Ascending aorta (tissue), 2 donors: ENCODE measurements at places on chromosomes 1 and 21. TPM values are rescaled to one million over a fixed set of nuclear protein-coding genes. Genes with fewer than 3 reads are reported as not detected.

DNA sequence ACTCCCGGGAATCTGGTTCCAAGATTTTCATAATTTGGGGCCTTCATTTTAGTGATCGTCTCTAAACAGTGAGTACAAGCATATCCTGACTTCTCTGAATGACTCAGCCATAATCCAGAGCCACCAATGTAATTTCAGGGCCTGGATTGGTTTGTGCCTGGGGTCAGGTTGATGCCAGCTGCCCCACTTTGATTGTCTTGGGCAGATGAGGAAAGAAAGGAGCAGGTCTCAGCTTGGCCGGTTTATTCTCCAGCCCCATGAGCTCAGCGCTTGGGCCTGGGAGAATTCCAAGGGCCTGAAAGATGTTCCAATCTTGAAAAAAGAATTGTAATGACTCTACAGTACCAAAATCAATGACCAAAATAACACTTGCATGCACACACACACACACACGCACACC lies 71.2 kb upstream of the ECE1 start:
- DNase-seq: no peak

- DNase-seq: no peak
These were observed 6.1 kb downstream of the HSPA13 start for GRCh38 chr21:14376854-14377253.

DNA sequence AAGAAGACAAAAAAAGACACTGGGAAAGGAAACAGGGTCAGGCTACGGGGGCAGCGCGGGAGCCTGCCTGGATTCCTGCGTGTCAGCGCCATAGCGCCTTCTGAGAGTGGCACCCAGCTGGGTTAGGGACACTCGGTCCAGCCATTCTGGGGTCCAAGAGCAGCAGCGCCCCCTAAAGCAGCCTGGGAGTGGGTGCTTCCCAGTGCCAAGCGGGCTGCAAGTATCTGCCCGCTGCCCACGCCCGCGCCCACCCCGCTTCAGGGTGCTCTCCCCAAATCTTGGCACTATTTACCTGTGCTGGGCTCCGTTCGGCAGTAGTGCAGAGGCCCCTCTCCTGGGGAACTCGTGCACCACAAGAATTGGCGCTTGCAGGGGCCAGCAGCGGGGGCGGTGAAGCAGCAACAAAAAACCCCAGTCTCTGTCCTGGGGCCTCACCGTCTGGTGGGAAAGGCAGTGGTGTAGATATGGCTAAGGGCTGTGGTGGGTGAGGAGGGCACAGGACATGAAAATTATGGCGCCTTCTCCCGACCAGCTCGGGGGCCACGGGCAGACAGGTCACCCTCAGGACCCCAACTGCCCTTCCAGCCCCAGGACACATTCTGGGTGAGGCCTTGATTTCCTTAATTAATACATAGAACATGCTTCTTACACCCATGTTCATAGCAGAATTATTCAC lies 24.1 kb upstream of the LBR start:
- DNase-seq: no peak

- peak; percentile 89 for DNase-seq
These were observed 160.9 kb upstream of the UBE2U start for GRCh38 chr1:64042331-64043100.

- no peak for DNase-seq
These were observed 24.6 kb downstream of the DMAP1 start for GRCh38 chr1:44237721-44238457.

DNA sequence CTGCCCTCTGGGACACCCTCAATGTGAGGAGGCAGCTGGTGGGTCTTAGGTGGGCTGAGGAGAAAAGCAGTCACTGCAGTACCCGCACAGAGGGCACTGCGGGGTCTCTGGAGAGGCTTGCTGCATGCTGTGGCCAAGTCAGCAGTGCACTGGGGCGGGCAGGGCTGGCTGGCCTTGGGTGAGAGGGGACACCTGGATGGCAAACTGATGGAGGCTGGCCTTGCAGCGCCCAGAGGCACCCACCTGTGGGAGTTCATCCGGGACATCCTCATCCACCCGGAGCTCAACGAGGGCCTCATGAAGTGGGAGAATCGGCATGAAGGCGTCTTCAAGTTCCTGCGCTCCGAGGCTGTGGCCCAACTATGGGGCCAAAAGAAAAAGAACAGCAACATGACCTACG lies 3.2 kb downstream of the ELF3 start:
- no peak for DNase-seq

DNA sequence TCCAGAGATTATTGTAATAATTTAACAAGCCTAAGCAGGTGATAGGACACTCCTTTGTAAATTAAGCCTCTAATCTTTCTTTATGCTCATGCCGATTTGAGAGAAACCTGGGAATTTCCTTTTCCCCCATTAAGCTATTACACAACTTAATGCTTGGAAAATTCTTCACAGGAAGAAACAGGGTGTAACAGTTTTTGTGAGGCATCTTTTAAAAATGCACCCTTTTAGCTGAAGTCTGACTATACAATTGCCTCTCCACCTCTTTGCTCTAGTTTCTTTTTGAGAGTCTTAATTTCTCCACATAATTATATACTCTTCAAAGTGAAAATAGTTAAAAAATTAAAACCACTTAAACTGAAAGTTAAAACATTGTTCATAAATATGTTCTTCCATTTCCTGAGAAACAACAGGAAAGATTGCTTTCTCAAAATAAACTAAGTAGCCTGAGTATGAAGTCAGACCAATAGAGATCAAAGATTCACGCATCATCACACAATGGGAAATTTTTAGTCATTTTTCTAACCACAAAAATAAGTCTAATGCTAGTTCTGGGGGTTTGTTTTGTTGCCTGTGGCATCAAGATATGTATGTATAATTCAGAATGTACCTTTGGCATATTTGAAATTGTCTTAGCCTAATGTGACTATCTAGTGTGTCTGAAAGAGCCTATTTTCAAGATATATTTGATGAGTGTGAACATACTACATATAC lies 34.7 kb downstream of the LRRC8D start:
- DNase-seq: no peak

DNA sequence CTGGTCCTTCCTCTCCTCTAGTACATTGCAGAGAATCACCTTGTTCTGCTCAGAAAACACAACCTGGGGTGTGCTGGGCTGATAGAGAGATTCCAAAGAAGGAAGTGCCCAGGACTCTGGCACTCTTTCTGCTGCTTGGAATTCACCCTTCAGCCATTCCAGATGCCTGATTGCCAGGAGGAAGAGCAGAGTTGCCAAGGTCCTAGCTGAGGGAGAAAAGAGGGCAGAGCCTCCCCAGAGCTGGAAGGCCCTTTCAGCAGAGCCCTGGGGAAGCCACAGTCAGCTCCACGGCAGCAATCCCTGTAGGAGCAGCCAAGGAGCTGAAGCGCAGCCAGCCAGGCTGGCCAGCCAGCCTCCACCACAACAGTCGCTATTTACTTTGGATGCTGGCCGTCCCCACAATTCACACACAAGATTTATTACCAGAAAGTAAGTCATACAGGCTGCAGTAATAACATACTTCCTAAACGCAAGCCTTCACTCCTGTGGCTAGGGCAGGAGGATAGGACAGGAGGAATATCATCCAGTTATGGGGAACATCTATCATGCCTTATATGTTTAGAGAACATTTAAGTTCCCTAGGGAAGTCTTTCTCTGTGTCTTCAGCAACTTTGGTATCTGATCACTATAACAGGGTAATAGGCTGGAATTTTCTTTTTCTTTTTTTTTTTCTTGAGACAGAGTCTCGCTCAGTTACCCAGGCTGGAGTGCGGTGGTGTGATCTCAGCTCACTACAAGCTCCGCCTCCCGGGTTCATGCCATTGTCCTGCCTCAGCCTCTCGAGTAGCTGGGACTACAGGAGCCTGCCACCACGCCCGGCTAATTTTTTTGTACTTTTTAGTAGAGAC lies 36.6 kb upstream of the SLC44A3 start:
- DNase-seq: peak; percentile 66

GRCh38 chr1:179153217-179153616 lies 71.3 kb downstream of the TOR3A start:
- DNase-seq: no peak

DNA sequence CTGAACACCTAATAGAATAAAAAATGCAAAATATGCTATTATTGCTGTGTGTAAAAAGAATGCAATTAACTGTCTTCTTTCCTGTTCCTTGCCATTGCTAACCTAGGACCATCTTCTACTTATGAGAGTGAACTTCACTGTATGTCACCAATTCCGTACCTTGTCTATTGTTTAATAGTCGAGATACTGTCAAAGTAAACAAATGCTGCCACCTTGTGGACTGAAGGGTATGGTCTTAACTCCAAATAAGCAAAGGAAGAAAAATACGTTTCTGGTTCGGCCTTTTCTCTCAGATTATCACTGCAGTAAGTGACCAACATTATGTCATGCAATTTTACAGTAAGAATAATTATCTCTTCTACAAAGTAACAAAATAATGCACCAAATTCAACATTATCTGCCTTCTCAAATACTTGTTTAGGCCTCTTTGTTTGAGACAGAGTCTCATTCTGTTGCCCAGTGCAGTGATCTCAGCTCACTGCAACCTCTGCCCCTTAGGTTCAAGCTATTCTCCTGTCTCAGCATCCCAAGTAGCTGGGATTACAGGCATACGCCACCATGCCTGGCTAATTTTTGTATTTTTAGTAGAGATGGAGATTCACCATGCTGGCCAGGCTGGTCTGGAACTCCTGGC lies 133.4 kb downstream of the COP1 start:
- DNase-seq: no peak

- no peak for DNase-seq
These were observed 57.3 kb downstream of the SDCCAG8 start for GRCh38 chr1:243312952-243313634.

DNA sequence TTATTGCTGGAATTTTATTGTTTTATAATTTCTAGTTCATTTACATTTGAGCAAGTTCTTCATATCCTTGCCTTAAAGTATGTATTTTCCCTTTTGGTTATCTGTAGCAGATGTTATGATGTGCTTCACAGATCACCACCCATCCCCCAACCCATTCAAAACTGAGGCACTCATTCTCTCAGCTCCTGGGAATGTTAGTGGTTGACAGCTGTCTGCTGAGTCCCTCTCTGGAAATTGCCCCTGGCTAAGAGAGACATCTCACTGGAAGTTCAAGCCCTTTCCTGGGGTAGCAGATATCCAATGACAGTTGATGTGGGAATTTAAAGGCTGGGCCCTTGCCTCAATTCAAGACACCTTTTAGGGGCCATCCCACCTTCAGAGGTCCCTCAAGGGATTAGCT lies 4.3 kb upstream of the DPYD start:
- no peak for DNase-seq

- DNase-seq: no peak
These were observed 36.7 kb upstream of the DIP2A start for GRCh38 chr21:46421756-46422555.

DNA sequence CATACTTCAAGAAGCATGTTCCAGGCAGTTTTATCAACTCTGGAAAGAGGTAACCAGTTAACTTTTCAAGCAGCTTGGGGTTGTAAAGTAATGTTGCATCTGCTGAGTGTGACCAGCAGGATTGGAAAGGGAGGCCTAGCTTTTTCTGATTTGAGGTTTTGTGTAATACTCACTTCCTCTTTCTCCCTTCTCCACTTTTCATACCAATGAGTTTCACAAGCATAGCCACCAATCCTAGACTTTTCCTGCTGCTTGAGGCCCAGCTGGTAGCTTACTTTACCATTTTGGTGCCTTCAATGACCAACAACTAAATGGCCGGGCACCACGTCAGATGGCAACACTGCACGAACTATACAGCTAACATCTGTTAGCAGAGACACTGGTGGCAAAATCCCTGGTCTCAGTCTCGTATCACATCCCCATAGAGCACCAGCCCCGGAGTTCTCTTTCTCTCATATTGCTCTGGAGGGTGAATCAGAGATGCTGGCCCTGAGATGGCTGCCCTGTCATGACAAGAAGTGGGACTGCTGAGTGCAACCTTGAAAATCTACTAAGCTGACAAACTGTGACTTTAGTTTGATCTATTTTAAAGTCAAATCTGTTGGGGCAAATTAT lies 14.8 kb upstream of the GPR88 start:
- DNase-seq: no peak

DNA sequence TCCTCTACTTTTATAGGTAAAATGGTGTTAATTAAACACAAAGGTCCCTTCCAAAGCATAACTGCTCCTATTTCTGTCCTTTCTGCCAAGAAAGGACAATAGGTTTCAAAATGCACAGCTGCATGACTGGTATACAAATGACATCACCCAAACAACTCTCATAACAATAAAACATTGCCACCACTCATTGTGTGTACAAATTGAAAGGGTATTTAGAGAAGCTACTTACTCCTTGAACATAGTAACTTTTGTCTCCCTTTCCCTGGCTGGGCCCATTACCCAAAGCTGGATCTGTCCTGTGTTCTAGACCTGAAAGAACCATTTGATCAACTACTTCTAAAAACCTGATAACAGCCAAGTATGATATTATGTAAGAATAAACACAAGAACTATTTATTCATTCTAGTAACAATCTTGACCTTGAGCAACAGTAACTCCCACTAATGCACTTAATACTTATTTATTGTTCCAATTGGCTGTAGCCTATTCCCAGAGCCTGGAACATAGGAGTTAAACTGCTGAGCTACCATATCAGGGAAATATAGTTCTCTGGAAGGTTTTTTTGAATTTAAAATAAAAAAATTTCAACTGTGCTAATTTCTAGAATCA lies 38.2 kb downstream of the TTLL7 start:
- no peak for DNase-seq

DNA sequence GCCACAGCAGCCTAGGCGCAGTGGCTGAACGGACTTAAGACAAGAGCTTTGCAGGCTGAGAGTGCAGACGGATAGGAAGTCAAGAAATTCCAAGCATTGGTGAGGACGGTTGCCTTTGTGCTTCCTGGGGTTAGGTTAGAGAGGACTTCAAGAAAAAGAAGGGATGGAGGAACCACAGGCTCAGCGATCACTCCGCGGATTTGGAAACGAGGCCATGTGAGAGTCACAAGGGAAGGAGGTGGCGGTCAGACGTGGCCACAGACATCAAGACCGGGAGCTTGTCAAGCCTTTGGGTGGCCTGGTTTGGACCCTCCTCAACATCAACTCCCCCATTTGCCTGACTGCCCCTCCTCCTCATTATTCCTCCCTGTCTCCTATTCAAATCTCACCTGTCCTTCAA lies 62.3 kb downstream of the NID1 start:
- DNase-seq: no peak

DNA sequence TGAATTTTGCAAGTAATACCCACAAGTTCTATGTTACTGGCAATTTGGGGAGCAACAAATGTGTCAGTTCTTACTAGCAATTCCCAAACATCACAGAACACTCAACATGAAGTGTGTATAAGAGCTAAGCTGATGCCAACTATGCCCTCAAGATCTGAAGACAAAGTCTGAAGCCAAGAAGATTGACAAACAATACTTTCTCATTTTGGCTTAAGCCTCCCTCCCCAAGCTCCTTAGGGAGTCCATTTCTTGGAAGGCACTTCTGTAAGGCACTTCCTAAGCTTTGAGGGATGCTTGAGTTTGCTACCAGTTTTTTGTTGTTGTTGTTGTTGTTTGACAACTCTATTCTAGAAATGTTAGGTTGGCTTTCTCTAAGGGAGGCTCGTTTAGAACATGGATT lies 154.4 kb upstream of the ZNF644 start:
- no peak for DNase-seq

IFI16 gene
- 61.2 TPM for total RNA-seq

TCHH gene
- total RNA-seq: not detected

FAM177B gene
- total RNA-seq: not detected
